ENCODE measurements at places on chromosomes 7 and 10.

DNA sequence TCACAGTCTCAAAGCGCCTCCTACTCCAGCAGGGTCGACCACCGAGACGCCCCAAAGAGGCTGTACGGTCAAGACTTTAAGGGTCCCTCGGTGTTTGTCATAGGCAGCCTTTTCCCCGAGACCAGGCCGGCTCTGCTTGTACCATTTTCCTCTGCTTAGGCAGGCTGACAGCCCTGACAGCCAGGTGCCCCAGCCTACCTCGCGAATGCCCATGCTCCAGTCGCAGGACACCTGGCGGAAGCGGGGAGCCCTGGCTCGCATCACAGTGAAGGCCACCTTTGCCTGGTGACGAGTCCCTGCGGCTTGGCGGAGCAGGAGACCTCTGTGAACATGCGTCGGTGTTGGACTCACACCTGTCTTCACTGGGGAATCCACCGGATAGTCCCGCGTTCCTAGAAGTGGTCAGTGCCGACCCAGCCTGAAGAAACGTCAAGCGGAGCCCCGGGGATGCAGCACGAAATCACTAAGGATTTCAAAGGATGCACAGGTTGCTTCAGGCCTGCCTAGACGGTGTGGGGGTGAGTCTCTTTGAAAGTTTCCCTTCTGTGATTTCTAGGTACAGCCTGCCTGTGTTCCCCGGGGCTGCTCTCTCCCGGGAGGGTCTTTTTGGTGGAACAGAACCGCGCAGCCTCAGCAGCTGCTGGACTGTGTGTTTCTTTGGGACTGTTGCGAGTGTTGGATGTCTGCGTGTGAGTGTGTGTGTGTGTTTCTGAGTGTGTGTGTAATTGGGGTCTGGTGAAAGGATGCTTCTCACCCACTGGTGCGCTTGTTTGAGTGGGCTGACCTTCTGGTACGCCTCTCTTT is 30.5 kb upstream of the ZNF273 start:
- DNase-seq: no peak

GRCh38 chr7:157656195-157656769 is 319.5 kb downstream of the DNAJB6 start:
- DNase-seq: no peak

- DNase-seq: no peak
Measured at GRCh38 chr7:103711413-103711812, 265.4 kb upstream of the SLC26A5 start.

DNA sequence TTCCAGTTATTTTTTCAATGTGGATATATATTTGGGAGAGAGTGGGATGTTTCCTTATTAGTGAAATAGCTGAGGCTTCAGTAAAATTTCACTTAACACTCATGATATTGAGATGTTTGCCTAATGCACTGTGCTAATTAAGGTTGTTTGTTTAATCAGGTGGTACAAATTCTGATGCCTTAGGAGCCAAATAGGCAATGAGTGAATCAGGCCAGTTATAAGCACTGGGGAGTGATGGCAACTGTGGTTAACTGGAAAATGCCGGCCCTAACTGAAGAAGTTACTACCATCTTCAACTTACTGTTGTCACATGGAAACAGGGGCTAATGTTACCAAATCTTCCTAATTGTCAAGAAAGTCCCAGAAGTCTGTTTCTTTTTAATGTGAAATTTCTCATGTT is 32.0 kb downstream of the VCL start:
- DNase-seq: no peak

All from right kidney (tissue), 9 donors.